Spleen (tissue), 13 donors: ENCODE measurements at places on chromosomes 12 and 14.

DNA sequence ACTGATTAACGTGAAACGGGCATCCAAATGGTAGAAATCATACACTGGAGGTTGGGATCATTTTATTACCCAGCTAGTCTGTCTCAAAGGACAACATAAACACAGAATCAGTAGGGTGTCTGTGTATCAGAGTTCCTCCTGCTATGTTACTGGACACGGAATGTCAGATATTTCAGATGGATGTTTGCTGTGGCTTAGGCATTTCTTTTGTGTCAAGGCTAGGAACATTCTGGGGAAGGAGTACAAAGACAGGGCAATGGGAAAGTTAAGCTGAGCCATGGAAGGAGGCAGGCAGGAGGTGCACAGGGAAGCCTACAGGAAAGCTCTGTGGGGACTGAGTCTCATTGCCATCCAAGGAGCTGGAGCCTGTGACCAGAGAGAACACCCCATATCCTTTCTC lies 254.6 kb downstream of the C12orf75 start:
- no peak for DNase-seq

- peak; percentile 58 for DNase-seq
Measured at GRCh38 chr14:93720981-93721483, 67.3 kb downstream of the PRIMA1 start.

DNA sequence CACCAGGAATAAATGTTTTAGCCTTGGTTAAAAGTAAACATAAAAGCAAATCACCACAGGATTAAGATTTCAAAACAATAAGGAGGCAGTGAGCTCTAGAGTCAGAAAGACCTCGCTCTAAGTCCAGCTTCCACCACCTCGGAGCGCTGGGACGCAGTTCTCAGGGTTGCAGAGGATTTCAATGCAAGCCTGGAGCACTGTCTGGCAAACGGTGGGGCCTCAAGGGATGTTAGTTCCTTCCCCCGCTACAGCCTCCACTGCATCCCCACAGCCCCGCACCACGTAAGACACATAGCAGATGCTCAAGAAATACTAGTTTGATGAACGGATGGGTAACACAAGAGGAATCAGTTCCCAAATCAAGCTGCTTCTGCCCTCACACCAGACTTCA lies 39.3 kb upstream of the TMCC3 start:
- no peak for DNase-seq

DNA sequence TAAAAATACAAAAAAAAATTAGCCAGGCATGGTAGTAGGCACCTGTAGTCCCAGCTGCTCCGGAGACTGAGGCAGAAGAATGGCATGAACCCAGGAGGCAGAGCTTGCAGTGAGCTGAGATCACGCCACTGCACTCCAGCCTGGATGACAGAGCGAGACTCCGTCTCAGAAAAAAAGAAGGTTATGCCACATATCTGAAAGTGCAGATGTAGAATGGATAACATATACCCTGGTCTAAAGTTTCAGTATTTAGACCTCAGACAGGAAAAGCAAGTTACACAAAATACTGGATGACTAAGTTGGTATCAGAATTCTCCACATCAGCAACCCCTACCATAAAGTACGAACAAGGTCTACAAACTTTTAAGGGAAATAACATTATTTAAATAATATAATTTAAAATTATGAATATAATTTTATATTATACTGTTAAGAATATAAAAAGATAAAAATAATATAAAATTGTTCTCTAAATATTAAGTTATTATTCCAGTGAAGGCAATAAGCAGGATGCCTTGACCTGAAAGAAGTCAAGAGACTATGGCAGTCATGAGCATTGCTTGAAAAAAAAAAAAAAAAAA lies 169.9 kb downstream of the CRADD start:
- no peak for DNase-seq

DNA sequence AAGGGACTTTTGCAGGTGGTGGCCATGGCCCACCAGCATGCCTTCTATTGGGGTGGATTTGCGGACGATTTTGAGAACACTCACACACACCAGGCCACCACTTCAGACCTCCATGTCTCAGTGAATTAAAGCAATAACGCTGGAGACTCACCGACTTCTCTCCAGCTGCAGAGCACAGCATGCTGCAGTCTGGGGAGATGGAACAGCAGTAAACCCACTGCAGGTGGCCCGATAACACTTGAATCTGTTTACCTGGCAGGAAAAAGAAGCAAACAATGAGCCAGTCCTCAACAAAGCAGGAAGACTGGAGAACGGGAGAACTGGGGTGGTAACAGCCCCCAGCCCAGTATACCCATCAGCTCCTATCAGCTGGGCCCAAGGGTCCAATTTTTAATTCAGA lies 21.6 kb downstream of the RFC5 start:
- no peak for DNase-seq

DNA sequence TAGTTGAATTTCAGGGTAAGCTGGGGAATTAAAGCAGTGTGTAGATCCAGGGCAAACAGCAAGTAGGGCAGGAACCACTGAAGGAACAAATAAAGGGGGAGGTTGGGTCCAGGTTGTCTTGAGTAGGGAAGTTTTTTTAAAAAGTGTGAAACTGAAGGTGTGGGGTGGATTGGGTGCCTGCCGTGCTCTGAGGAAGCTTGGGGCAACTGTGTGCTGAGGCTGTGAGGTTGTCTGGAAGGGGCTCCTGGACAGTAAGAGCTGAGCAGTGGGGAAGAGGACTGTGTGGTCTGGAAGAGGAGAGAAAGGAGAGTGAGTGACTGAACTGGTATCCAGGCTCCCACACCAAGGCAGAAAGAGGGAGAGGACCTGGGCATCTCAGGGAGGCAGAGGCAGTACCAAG lies 10.9 kb upstream of the GPR162 start:
- peak; percentile 13 for DNase-seq

- DNase-seq: no peak
Measured at GRCh38 chr14:72550513-72550912, 343.4 kb downstream of the DPF3 start.

- no peak for DNase-seq
Measured at GRCh38 chr12:52942066-52942900, 6.6 kb upstream of the KRT18 start.

- DNase-seq: no peak
Measured at GRCh38 chr14:31228533-31228932, 20.9 kb upstream of the HECTD1 start.

- DNase-seq: no peak
Measured at GRCh38 chr14:76644855-76645518, 116.3 kb upstream of the VASH1 start.

- no peak for DNase-seq
Measured at GRCh38 chr12:87848248-87848868, 180.8 kb downstream of the C12orf50 start.

DNA sequence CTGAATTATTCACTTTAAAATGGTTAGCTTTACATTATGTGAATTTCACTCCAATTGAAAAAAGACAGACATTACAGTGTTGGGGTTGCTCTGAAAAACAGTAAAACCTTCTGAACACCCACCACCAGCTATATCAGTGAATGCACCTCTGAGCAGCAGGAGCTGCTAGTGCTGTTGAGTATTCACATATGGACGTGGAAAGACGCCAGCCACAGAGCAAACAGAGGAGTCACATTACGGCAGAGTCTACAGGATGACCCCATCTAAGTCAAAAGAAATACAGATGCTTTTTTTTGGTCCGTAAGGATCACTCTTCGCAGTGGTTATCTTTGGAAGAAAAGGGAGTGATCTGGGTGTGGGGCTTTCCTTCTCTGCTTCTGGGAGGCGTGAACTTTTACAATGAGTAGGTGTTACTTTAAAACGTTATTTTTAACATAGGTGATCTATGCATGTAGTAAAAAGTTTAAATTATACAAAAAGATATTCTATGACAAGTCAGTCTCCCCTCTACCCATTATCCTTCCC lies 4.5 kb downstream of the HVCN1 start:
- peak; percentile 11 for DNase-seq

GRCh38 chr14:69328317-69328716 lies 68.4 kb downstream of the GALNT16 start:
- DNase-seq: peak; percentile 54

GRCh38 chr12:15831315-15831978 lies 42.3 kb upstream of the EPS8 start:
- DNase-seq: no peak

DNA sequence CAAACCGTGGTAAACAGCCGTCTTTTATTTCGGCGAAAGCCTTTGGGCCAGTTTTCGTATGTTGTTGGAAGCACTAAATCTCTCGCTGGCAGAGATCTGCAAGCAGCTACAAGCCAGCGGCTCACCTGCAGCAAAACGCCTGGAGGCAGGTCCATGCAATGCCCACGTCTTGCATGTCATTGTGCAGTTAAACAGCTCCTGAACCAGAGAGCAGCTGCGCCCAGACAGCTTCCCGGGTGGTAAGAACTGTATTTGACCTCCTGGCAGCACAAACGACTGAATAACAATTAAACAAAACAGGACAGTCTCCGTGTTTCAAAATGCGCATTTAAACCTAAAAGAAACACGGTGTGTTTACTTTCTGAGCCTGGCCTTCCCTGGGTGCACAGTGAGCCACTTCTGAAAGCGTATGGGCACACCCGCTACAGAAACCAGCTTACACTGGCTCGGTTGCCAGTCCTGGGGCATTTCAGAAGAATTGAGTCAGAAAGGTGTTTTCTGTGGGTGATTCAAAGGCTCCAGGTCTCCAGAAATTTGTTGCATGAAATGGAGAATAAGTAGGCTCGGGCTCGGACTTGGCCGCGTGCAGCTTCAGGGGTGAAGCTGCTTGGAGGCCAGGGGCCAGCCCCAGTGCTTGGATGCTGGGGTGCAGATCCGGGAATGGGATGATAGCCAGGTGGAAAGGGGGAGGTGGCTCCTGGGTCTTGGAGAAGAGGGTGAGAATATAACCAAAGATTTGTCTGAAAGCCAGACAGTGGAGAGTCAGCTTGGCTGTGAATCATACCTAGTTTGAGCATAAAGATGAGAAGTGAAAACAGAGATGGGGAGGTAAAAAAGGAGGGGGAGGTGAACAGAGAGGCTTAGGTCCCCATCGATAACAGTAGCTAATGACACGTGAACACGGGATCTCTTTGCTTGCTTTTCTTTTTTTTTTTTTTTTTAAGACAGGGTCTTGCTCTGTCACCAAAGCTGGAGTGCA lies 24.9 kb upstream of the FZD10 start:
- DNase-seq: no peak

- no peak for DNase-seq
Measured at GRCh38 chr12:92558806-92559205, 144.0 kb upstream of the PLEKHG7 start.

GRCh38 chr14:31897581-31898186 lies 179.4 kb upstream of the ARHGAP5 start:
- DNase-seq: no peak

DNA sequence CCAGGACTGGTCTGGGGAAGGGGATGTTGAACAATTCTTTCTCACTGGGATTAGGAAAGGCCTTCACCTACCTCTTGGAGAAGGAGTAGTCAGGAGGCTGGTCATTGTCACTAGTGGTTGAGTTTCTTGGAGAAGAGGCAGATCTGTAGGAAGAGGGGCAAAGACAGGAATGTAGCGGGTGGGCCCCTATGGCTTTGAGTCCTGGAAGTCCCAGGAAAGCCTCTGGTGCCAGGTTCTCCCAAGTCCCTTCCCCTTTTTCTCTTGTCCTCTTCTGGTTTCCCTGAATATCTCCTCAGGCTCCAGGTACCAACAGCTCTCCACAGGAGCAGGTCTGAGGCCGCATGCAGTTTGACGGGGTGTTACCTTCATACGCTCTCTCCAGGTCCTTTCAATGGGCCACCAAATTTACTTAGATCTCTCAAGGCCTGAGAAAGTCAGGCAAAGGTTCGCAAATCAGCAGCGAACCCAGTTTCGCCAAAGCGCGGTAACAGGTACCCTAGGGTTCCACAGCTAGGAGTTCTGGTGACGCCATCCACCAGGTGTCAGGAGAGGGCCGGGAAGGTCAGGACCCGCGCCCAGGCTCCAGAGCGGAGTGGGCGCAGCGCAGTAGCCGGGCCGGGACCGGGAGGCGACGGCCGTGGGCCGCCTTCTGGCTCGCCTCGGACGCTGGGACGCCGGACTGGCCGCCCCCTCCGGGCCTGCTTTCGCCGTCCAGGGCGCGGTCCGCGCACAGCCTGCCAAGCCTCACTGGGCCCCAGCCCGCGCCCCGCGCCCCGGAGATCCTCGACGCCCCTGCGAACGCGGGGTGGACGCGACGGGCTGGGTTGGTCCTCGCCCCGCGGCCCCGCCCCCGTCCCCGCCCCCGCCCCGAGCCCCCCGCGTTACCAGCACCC lies 795 bp downstream of the SMAGP start:
- peak; percentile 91 for DNase-seq

GRCh38 chr14:31419179-31419966 lies 977 bp downstream of the HEATR5A start:
- no peak for DNase-seq

- peak; percentile 95 for DNase-seq
Measured at GRCh38 chr12:124940393-124941169, 26.1 kb upstream of the UBC start.

- DNase-seq: no peak
Measured at GRCh38 chr12:116143909-116144308, 133.6 kb downstream of the MED13L start.

DNA sequence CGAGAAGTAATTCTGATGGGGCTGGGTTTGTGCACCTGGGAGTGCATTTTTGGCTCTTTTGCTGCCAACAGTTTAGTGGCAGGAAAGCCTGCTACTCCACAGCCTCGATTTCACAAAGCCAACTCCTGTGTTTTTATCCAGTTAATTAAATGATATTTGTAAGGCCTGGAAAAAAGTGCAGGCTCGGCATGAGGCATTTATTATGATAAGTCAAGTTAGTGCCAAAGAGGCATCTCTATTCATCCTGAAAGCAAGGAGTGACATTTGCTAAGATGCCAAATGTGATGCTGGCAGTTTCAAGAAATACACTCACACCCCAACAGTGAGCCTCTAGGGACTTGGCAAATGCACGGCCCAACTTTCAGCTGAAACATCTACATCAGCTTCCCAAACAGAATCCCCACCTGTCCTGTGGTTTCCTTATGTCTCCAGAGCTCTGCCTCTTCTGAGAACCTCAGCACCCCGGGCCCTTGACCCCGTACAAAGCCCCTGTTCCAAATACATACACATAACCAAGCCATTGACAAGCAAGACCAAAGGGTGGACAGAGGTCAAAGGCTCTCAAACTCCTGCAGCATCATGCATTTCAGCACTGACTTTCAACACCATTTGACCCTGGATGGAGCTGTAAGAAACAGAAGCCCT lies 955.1 kb upstream of the TMEM132C start:
- DNase-seq: no peak

DNA sequence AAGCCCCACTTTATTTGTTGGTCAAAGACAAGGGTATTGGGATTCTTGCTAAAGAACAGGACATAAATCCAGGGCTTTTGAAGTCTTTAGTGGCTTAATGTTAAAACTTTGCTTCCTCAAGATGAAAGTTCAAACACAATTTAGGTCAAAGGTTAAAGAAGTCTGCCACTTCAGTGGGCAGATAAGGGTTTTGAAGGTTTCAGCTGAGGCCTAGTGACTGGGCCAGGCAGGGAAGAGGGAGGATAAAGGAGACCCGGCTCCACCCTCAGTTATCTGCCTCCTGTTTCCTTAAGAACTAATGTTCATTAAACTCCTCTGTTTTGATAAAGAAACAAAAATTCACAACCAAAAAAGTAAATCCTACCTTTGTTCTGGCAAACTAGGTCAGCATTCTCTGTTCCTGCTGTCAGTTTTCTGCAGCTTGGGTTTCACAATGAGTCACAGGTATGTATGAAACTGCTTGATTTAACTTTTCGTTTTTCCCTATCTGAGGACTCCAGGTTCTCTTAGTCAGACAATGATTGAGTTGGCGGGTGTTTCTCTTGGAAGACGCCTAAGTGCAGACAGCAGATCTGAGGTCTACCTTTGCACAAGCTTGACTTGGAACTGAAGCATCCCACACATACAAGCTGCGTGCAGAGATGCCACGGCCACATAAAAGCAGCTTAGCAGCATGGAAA lies 208.3 kb downstream of the EXOC5 start:
- no peak for DNase-seq

GRCh38 chr12:95218150-95219133 lies 835 bp downstream of the VEZT start:
- DNase-seq: peak; percentile 38

GRCh38 chr14:104752423-104752734 lies 568 bp upstream of the SIVA1 start:
- no peak for DNase-seq
